Activated CD4-positive, CD25-positive, alpha-beta regulatory T cell (primary cell): ENCODE measurements at places on chromosomes 3 and 15.

GRCh38 chr15:89936051-89936785 is 23.5 kb upstream of the ARPIN start:
- no peak for DNase-seq

DNA sequence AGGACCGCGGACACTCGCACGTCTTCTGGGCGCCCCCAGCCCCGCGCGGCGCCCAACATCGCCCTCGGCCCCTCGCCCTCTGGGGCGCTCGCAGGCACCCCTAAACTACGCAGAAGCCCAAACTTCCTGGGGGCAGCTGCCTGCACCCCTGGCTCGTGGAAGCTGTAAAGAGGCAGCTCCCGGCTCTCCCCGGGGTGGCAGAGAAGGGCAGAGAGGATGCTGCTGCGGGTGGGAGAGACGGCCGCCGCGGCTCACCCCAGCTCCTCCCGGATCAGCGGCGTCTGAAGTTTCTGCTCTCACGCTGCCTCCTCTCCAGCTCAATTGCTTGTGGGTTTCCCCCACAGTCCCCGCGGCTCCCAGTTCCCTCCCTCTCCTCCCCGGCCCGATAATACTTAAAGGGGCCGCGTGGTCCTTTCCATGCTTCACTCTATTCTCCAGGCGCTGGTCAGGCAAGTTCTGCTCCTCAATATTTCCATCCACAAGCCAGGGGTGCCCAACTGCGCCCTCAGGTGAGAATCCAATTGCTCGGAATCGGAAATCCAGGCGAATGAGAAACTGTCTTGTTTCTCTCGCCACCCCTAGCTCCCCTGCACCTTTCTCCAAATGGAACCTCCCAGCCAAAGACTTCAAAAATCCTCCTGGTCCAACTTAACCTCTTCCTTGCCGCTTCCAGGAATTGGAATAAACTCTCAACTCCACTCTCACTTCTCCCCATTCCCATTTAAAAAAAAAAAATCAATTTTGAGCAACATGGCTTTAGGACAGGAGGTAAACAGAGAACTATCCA is 748.5 kb downstream of the ROBO1 start:
- DNase-seq, result no peak

DNA sequence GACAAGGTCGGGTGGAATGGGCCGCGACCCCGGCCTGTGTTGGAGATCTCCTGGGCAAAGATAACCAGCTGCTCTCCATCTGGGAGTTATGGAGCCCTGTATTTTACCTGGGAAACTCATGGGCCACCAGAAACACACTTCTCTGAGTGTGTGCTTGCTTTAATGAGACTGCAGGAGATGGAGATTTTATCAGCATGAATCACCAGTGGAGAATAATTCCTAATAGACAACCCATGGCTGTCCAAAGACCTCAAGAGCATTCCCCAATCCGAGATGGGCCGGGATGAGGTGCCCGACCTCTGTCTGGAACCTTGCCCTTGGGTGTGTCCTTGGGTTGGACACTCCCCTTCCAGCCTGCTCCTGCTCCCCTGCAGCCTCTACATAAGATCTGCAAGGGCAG is 389.3 kb downstream of the GABRG3 start:
- no peak for DNase-seq

- no peak for DNase-seq
Observed at GRCh38 chr3:190385731-190386688, 2.0 kb upstream of the CLDN16 start.

DNA sequence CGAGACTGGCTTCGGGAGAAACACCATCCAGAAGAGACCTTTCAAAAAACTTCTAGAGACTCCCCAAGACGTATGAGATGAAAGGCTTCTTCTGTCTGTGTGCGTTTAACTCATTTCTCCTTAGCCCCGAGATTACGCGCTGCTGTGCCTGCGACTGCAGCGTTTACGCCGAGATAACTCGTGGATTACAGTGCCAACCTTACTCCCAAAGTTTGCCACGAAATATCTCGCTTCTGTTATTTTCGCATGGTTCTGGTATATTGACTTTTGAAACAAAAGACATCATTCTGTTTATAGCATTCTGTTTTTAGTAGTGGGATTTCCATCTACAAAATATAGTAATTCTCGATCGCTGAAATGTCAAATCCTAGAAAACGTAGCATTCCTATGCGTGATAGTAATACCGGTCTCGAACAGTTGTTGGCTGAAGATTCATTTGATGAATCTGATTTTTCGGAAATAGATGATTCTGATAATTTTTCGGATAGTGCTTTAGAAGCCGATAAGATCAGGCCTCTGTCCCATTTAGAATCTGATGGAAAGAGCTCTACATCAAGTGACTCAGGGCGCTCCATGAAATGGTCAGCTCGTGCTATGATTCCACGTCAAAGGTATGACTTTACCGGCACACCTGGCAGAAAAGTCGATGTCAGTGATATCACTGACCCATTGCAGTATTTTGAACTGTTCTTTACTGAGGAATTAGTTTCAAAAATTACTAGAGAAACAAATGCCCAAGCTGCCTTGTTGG is 467 bp downstream of the PGBD4 start:
- DNase-seq, result no peak

DNA sequence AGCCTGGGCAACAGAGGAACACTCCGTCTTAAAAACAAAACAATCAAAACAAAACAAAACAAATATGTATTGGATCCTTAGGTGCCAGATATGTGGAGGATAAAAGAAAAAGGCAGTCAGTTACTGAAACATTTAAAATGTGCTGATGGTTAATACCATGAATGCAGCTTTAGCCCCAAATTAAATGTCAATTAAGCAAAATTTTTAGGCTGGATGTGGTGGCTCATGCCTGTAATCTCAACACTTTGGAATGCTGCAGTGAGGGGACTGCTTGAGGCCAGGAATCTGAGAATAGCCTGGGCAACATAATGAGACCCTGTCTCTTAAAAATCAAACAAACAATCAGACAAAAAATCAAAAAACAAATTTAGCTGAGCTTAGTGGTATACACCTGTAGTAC is 8.5 kb upstream of the CHMP2B start:
- no peak for DNase-seq

DNA sequence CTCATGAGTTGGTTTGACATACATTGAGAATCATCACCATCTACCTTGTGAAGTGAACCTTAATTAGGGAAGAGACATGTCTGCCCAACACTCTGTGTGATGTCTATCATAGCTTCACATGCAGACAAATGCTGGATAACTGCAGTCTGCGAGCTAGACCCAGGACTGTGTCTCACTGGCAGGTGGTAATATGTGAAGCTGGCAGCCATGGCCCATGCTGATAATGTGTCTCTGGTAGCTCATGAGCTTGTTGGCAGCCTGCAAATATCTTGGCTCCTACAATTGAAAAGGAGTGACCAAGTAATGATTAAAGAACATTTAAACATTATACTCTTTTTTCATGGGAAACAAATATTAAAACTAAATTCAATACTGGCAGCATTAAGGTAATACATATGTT is 234.8 kb downstream of the CHST2 start:
- DNase-seq, result no peak

DNA sequence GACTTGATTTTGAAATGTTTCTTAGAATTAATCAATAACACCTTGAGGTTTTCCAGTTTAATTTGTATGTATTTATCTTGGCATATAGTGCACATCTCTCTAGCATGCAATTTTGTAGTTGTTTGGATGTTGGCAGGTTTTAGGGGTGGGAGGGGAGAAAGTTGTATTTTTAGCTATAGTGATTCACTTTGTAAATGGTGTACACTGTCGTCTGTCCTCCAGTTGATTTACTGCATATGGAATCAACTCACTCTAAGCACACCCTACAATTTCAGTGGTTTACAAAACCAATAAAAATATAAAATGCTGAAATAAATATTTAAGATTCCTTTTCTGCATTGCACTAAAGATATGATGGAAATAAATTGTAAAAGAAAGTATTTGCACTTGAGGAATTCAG is 199.1 kb downstream of the CDIN1 start:
- no peak for DNase-seq

- no peak for DNase-seq
Observed at GRCh38 chr15:76071806-76072205, 12.0 kb downstream of the TMEM266 start.

DNA sequence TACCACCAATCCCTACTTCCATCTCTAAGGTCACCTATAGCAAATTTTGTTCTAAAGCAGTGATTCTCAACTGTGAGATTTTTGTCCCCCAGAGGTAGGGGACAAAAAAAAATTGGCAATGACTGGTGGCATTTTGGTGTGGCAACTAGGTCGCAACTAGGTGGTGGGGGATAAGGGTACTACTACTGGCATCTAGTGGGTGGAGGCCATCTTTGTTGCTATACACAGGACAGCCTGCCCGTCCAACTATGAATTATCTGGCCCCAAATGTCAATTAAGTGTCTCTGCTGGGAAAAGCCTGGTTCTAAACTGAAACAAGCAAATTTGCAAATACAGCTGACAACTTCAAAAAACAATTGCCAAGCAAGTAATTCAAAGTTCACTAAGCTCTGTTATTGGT is 1.4 kb downstream of the MTMR10 start:
- DNase-seq, result no peak

GRCh38 chr15:43922021-43922420 is 95.2 kb downstream of the WDR76 start:
- DNase-seq, result no peak

DNA sequence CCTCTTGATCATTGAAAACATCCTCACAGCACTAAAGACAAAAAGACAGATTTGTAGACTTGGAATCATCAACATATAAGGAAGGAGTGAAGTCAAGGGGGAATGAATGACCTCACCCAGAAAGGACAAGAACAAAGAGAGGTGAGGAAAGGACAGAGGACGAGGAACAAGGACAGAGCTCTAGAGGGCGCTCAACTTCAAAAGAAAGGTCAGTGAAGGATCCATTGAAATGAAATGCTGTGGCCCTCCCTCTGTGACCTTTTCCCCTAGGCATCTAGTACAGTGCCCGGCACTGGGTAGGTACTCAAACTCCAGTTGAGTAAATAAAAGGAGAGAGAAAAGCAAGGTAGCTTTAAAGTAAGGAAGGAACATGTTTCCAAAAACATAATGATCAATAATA is 2.6 kb downstream of the ATP8B4 start:
- DNase-seq, result no peak

GRCh38 chr15:35151782-35152181 is 66.7 kb upstream of the NANOGP8 start:
- DNase-seq, result no peak

GRCh38 chr15:51267703-51268083 is 70.7 kb downstream of the CYP19A1 start:
- DNase-seq, result no peak

DNA sequence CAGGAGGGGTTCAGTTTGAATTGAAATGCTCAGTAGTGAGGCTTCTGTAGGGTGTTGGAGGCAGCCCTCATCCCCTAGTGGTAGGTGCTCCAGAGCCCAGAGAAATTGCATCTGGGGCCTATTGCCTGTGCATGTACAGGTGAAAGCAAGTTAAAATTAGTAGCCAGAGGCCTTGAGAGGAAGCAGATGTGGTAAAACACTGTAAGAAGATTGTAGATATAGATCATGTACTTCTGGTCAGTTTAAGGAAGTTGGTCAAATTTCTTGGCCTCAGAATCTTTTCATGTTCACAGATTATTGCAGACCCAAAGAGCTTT is 34.6 kb downstream of the IGSF10 start:
- DNase-seq, result no peak

DNA sequence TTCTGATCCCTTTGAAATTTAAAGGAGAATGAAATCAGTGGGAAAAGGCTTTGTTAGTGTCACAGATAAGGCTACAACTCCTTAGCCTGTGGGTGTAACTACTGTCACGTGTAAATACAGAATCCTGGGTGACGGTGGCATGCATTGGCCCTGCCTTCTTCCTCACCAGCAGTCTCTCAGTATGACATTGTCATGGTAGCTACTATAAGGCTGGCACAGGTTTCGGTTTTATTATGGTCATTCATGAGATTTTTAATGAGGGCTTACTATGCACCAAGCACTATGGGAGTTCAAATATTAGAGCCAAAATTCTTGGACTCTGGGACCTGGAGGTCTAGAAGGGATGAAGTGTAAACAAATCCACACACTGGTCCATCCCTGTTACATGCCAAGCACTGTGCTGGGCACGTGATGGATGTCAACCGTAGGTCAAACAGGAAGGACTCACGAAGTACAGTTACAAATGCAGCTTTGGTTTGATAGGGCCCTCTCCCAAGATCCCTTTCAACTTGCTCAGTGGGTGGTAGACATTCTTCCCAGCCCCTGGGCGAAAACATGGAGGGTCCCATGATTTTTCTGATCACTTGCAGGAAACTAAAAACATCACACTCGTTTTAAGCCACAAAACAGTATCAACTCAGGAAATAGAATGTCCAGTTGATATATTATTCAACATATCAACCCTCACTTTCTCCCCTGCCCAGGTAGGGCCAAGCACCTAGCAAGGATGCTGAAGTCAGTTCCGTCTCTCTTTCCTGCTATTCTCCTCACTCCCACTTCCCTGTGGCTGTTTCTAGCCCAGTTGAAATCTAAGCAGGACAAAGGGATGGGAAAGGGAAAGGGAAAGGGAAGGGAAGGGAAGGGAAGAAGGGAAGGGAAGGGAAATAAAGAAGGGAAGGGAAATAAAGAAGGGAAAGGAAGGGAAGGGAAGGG is 25.3 kb downstream of the BFSP2 start:
- DNase-seq, result no peak

- no peak for DNase-seq
Observed at GRCh38 chr15:99955532-99955931, 222.3 kb upstream of the LYSMD4 start.

- DNase-seq, result no peak
Observed at GRCh38 chr3:146065573-146066006, 95.4 kb downstream of the PLOD2 start.

GRCh38 chr3:47634996-47635395 is 56.3 kb upstream of the CSPG5 start:
- no peak for DNase-seq

- no peak for DNase-seq
Observed at GRCh38 chr15:65232520-65232919, 21.2 kb upstream of the CILP start.

GRCh38 chr3:42651248-42652091 is 2.0 kb upstream of the ZBTB47 start:
- DNase-seq, result no peak

- no peak for DNase-seq
Observed at GRCh38 chr3:18501679-18502343, 76.7 kb upstream of the SATB1 start.

DNA sequence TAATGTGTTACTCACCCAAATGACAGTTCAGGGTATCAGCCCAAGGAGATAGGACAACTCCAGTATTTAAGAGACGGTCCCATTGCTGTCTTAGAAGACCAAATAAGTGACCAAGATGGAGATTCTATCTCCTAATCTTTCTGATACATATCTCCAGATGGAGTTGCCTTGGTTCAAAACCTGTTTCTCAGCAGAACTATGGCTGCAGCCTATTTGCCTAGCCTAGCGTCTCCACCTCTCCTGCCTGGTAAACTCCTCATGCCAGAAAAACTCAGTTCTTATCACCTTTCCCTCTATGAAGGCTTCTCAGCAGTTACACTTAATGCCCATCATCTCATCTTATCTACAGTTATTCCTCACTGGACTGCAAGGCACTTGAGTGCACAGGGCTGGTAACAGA is 1.2 kb upstream of the CSPG5 start:
- DNase-seq, result no peak

GRCh38 chr15:33516563-33516962 is 205.8 kb downstream of the RYR3 start:
- DNase-seq, result no peak

- no peak for DNase-seq
Observed at GRCh38 chr3:111538681-111539083, 3.3 kb upstream of the CD96 start.

GRCh38 chr3:168002786-168003368 is 92.8 kb downstream of the GOLIM4 start:
- no peak for DNase-seq
